Gastroesophageal sphincter (tissue), 4 donors: ENCODE measurements at places on chromosomes 16 and 17.

GRCh38 chr17:57584050-57584551 lies 161.0 kb downstream of the CCDC182 start:
- no peak for ATAC-seq

- no peak for ATAC-seq
Observed at GRCh38 chr17:41984454-41984853, 17.9 kb downstream of the CNP start.

DNA sequence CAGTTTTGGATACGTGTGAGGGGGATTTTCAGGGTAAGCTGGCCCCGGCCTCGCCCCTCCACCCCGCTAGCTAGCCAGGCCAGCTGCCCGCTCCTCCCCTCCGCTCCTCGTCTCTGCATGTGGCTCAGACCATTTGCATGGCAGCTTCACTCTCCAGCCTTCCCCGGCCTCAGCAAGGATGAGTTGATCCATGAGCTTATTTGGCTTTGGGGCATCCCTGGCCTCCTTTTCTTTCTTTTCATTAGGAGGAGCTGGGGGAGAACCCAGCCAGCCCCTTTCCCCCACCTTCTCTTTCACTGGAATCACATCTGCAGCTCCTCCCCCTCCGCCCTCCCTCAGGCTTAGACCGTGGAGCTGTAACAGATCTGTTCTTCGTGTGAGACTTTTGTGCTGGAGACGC lies 30.7 kb downstream of the ELAC2 start:
- ATAC-seq, result no peak

DNA sequence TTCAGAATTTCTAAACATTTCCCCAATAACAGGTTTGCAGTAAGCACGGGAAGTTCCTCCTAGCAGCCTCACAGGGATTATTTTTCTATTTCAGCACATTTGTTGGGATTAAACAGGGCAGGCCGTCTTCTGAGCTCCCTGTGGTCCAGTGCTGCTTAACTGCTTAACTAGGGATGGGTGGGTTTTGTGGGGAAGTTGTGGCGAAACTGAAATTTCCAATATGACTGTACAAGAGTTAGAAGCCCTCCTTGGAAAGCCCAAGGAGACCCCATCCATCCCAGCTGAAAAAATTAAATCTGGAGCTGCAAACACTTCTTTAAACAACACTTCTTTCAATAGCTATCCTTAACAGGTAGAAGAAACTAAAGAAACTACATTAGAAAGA lies 22.2 kb downstream of the FAM117A start:
- no peak for ATAC-seq

DNA sequence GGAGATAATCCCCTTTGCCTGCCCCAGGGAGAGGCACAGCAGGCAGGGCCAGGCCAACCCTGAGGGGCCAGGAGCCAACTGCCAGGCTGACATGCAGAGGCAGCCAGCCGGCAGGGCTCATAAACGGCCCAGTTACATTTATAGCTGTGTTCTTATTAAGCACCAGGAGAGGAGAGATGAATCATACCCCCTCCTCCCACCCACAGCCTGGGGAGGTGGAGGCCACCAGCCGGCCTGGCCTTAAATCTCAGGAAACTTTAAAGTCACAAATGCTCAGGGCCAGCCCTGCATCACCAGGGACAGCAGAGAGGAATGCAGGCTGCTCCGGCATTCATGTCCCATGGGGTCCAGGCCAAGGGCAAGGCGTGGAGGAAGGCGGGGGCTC lies 177.2 kb downstream of the TMEM132E start:
- no peak for ATAC-seq

- ATAC-seq, result no peak
Observed at GRCh38 chr16:7303660-7304200, 28.9 kb upstream of the RBFOX1 start.

- no peak for ATAC-seq
Observed at GRCh38 chr17:81440511-81441244, 45.4 kb downstream of the BAHCC1 start.

- ATAC-seq, result no peak
Observed at GRCh38 chr16:20323591-20324117, 3.7 kb downstream of the GP2 start.

DNA sequence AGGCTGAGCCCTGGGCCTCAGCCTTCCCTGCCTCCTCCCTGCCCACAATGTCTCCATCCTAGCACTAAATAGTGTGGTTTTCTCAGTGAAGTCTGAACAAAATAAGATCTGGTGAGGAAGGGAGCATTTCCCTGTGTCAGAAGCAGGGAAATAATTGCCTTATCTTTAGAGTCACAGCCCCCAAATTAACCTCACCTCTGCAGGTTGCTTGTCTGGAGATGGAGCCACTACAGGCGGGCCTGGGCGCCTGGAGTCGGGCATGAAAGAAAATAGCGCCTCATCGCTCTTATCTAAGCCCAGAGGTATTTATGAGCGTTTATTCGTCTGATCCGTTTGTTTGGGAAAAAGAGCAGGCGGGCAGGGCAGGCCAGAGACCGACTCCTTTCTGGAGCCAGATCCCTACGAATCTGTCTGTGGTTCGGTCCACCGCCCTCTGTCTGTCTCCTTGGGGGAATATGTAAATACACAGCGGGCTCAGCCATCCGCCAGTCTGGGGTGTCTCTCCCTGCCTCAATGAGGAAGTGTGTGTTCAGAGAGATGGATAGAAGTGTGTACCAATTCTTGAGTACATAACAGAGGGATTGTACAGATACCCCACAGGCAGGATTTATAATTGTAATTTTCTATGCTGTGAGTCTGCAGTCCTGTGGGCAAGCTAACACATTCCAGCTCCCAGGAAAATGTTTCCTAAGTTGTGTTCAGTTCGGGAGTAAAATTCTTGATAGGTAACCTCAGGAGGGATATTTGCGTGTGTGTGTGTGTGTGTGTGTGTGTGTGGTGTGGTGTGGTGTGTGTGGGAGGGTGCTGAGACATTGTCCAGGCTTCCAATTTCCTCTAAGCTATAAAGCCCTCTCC lies 4.3 kb downstream of the HOXB6 start:
- ATAC-seq, result no peak

DNA sequence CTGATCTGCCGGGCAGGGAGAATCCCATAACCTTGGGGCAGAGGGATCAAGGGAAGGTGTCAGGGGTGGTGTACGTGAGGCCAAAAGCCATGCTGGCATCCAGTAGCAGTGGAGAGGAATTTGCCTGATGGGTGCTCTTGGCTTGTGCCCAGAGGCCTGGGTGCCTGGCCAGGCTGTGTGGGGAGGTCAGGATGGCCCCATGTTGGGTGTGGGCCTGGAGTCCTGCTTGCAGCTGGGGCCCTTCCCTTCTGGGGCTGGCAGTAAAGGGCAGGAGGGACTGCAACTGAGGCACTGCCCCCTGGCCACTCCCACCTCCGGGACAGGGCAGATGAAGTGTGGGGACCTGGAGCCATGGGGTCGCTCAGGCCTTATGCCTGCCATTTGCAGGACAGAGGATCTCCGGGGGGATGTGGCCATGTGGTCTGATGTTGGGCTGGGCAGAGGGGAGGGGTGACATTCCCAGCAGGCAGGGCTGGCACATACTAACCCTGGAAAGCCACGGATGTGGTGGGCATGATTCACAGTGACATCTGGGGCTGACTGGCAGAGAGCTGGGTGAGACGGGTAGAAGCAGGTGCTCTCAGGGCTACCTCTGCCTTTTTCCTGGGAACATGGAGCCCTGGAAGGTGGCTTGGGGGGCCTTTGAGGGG lies 3.5 kb downstream of the FMNL1 start:
- no peak for ATAC-seq
